ENCODE measurements at places on chromosomes 3 and 15.

GRCh38 chr3:42524751-42525150 is 22.3 kb downstream of the VIPR1 start:
- no peak for ATAC-seq

DNA sequence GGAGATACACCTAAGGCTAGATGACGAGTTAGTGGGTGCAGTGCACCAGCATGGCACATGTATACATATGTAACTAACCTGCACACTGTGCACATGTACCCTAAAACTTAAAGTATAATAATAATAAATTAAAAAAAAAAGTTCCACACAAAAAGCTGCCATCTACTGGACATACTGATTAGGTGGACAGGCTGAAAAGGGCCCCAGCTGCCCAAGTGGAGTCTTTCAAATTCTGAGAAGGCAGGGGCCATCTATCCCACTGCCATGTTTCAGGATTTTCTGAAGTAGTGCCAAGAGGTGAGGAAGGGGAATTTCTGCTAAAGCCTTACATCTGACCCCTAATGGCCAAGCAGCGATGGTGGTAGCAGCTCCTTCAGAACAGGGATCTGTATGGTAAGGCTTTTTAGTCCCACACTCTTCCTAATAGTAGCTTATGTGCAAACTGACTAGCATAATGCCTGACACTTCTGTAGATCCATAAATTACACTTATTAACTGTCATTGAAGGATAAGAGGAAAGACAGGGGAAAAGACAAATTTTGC is 7.7 kb downstream of the FSTL1 start:
- ATAC-seq, result no peak

- ATAC-seq, result no peak
These were observed 425.2 kb downstream of the ZBTB20 start for GRCh38 chr3:114721864-114722263.

DNA sequence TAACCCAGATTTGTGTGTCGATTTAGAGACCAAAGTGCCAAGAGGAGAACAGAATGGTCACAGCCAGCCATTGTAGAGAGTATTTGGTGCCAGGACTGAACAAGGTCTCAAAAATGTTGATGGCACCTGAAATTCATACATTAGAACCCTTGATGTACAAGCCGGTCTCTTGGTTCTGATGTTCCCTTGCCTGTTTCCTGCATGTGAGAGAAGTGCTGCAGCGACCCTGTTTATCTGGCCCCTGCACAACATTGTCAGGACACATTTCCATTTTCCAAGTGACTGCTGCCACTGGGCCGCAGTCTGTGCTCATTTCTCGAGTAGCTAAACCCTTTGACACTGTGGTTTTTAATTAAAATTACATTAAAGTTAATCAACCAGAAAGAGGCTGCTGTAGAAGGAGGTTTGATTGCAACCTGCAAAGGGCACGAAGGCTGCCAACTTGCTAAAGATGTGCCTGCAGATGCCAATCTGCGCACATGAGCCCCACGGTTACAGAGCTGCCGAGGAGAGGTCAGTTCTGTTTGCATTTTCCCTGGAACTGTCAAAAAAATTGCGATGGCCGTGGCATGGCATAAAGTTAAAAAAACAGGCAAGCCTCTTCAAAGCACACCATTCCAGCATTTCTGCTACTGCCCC is 136.4 kb upstream of the CMC1 start:
- ATAC-seq, result no peak

DNA sequence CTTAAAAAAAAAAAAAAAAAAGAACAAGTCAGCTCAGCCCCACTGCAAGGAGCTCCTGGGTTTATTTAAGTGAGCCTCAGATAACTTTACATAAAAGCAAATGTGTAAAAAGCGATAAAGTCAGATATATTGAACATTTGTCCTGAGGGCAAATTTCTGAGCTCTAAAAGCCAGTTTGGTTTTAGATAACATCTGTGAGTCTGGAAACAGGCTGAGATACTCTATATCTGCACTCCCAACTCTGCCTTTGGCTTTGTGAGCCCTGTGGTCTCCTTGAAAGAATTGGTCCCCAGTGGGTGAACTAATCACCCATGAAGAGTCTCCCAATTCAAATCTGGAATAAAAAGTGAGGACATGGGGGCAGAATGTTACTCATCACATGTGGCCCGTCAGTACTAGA is 104.6 kb downstream of the APBA2 start:
- ATAC-seq, result no peak

DNA sequence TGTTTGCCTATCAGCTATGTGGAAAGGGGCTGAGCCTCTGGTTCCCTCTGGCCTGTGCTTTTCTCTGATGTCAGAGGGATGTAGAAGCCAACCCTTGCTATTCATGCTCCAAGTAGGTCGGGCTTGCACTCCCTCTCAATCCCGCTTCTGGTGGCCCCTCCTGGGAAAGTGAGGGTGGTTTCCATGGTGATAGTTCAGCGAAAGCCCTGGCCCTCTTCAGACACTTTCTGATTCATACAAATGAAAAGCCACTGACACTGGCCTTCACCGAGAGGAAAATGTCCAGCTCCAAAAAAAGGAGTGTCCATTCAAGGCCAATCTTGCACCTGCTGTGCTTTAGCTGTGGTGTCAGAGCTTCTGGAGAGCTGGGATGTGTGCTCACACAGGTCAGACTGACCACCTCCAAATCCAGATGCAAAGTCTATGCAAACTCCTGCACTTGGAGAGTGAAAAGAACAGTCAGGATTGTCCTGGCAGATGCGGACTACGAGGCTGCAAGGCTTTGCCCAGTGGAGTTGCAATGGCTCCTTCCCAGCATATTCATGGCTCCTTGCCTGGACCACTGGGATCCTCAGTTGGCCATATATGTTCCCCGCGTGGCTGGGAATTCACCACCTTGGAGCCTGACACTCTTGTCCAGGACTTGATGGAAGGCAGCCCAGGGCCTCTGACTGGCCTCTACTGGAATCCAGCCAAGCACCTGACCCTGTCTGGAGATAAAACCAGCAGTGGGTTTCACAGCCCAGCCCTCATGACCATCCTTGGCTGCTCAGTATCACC is 96.6 kb downstream of the CEMIP start:
- no peak for ATAC-seq

GRCh38 chr15:81575436-81576123 is 201.6 kb upstream of the TMC3 start:
- ATAC-seq, result no peak

DNA sequence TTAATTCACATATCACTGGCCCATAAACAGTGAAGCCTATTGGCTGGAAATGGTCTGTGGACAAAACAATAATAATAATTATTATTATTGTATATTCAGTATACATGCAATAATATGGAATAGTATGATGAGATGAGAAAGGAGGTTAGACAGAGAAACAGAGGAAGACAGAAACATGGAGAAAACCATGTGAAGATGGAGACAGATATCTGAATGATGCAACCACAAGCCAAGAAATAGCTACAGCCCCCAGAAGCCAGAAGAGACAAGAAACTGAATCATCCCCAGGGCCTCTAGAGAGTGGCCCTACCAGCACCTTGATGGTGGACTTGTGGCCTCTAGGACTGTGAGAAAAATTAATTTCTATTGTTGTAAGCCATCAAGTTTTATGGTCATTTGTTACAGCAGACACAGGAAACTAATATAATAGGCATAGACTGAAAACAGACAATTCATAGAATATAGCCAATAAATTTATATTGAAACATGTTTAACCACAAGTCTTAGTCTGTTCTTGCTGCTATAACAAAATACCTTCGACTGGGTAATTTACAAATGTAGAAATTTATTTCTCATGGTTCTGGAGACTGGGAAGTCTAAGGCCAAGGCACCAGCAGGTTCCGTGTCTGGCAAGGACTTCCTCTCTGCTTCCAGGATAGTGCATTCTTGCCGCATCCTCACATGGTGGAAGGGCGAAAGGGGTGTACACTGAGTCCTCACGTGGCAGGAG is 31.6 kb downstream of the MCF2L2 start:
- ATAC-seq, result no peak

GRCh38 chr3:9761919-9762318 is 7.8 kb downstream of the CAMK1 start:
- peak; percentile 60 for ATAC-seq

GRCh38 chr3:150830094-150830681 is 67.2 kb upstream of the SIAH2 start:
- ATAC-seq, result no peak

DNA sequence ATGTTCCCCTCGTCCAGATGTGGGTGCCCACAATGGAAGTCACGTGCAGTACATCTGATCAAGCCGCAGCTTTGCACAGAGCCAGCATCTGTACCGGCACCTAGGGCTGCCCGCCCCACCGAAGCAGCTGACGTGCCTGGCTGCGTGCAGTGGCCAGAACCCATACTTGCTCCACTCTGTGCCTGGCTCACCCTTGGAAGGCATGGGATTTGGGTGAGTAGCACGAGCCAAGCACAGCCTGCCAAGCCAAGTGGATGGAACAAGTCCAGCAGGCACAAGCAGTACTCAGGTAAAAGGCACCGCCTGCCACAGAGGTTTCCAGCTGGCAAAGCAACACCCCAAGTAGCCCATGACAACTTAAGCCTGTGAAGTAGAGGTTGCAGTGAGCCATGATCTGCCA is 261.3 kb downstream of the TBC1D5 start:
- ATAC-seq, result peak; percentile 94

- no peak for ATAC-seq
These were observed 44.1 kb downstream of the SENP2 start for GRCh38 chr3:185630182-185630622.

Measured in esophagus mucosa (tissue), 1 donor.